Mesenchymal stem cell (in vitro differentiated cells and primary cell): ENCODE measurements at places on chromosomes 16 and 17.
A peak's percentile ranks its signal among the peaks of the same experiment; 100 is the strongest.

- DNase-seq = no peak
Measured at GRCh38 chr16:49550140-49550539, 176.5 kb downstream of the C16orf78 start.

DNA sequence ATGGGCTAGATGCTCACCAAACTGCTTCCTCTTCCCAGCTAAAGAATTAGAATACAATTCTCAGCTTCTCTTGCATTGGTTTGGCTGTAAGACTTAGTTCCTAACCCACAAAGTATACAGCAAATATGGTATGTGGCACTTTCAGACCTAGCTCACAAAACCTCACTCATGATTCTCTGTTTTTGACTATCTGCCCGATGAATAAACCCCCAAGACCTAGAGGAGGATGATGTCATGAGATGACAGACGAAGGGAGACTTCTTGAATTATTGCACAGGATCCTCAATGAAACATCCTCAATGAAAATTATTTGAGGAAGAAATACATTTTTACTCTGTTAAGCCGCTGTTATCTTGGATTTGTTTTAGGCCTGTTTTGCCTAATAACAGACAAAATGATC is 14.3 kb downstream of the CNOT1 start:
- no peak for DNase-seq

GRCh38 chr17:2043785-2044184 is 2.0 kb downstream of the OVCA2 start:
- peak; percentile 77 for DNase-seq

GRCh38 chr17:68379692-68380677 is 77.3 kb downstream of the WIPI1 start:
- DNase-seq = no peak

DNA sequence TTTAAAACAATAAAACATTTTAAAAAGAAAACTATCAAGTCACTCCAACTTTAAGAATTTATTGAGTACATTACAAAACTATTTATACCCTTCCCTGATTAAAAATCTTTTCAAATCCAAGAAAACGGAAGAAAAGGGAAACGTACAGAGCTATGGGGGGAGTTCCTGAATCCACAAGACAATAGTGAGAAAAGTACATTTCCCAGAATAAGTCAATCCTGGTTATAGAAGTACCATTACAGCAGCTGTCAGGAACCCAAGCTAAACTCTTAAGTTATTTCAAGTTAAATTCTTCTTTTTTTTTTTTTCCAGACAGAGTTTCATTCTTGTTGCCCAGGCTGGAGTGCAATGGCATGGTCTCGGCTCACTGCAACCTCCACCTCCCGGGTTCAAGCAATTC is 45.7 kb downstream of the SPOP start:
- DNase-seq = no peak
